Chondrocyte (in vitro differentiated cells): ENCODE measurements at places on chromosomes 16 and 17. TPM values are rescaled to one million over a fixed set of nuclear protein-coding genes. Genes with fewer than 3 reads are reported as not detected.

DNA sequence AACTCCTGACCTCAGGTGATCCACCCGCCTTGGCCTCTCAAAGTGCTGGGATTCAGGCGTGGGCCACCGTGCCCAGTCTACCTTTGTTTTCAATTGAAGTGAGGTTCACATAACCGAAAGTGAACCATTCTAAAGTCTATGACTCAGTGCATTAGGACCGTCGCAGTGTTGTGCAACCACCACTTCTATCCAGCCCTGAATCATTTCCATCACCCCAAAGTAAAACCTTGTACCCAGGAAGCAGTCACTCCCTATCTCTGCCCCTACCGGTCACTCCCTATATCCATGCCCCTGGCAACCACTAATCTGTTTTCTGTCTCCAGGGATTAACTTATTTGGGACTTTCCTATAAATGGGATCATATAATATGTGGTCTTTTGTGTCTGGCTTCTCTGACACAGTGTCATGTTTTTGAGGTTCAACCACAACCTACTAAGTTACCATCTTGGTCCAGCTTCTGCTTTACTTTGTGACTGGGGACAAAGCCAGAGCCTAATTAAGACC, 28.3 kb upstream of the CDC42EP4 start:
- DNase-seq = no peak

DNA sequence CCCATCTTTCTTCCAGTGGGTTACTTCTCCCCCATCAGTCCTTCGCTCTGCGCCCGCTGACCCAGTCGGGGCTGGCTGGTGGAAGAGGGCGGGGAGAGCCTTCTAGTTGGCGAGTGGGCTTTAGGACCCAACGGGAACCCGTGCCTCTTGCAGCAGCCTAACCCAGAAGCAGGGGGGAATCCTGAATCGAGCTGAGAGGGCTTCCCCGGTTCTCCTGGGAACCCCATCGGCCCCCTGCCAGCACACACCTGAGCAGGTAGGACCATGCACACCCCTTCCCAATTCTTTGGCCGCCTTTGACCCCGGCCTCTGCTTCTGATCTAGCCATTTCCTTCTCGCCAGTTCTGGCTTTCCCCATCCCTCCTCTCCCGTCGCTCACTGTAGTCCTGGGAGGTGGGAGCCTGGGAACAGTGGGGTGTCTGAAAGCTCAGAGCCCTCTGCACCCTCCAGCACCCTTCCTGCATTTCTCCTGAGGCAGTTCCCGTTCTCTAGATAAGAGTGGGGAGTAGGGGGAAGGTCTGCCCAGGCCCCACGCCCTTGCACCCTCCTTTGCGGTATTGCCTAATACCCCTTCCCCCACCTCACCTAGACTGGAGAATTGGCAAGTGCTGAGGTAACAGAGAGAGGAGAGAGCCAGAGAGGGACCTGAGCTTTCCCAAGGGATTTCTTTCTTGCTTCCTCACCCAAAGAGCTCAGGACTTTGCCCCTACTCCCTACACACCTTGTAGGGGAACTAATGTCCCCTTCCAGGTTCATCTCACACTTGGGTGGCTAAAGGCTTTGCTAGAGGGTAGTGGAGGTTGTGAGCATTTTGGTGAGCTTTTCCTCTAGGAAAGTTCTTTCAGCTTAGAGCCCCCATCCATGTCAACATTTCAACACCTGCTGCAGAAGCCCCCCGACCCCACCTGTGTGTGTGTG, at the start of gene RARA:
TSS of gene RARA (plus strand) at position 150 of the 918 bp plus-strand sequence. CDS start 22,039 bp downstream, outside the sequence.
- DNase-seq = peak; percentile 86

DNA sequence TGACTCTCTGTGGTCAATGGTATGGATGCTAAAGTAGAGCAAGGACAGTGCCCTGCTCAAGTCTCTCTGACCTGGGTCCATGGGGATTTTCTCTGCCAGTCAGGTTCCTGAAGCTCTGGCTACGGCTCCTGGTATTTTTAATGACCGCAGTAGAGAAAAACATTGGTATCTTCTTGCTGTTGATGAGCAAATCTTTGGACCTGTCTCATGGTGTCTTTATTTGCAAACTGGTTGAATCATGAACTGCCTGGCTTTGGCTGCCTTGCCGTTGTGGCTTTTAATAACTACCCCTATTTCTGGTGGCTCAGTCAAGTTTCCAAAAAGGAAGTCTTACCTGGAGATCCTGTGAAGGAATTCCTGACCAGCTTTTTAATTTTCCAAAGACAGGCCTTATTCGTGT, 8.7 kb downstream of the FAM234A start:
- DNase-seq = no peak

GRCh38 chr17:44308320-44308818, at the start of gene RUNDC3A:
RUNDC3A (plus strand) TSS chr17:44308601; CDS start chr17:44308833, 232 bp downstream.
- no peak for DNase-seq

- no peak for DNase-seq
Observed at GRCh38 chr17:8490256-8491023, 54.8 kb downstream of the NDEL1 start.

DNA sequence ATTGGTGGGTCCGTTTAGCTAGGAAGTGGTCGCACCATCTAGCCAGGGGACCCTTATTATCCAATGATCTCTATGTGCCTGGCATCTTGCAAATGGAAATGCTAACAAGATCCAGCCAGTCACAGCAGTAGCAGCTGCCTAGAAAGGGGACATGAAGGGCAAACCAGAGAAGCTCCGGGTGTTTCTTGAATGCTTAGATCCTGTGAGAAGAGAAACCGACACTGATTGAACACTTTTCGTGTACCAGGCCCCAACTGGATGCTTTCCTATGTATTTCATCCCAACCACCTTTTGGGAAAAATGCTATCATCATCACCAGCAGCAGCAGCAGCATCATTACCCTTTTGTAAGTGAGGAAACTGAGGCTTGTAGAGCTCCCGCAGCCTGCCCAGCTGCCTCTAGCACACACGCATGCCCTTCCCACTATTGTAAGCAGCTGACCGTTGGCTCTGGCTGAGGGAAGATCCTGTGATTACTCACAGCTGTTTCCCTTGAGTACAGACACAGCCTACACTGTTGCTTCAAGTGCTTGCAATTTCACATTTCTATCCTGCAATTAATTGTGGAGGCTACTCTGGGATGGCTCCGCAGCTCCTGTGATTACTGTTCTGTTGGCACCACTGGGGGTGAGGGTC, 180.7 kb upstream of the CACNG5 start:
- no peak for DNase-seq

GRCh38 chr16:51994597-51994996, 552.3 kb downstream of the TOX3 start:
- no peak for DNase-seq

DNA sequence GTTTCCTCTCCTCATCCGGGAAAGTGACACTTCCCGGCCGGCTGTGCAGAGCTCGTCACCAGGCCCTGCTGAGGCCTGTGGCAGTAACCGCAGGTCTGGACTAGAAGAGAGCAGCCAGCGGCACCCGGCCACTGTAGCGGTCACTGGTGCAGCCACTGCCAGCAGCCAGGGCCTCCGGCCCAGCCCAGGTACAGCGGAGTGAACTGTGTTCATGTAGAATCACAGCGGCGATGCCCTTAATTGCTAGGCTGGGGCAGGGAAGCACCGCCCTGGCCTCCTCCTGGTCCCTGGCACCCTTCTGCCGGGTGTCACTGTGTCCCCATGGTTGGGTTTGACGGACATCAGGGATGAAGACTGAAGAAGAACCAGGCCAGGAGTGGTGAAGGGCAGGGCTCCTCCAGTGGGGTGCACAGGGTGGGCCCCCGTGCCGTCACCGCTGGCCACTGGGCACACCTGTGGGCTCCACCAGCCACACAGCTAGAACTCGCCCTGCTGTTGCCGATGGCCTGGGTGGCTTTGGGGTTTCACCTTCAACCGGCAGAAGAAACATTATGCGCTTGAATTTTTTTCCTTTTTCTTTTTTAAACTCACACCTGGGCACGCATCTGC, 165.2 kb upstream of the CHMP6 start:
- DNase-seq = peak; percentile 88

DNA sequence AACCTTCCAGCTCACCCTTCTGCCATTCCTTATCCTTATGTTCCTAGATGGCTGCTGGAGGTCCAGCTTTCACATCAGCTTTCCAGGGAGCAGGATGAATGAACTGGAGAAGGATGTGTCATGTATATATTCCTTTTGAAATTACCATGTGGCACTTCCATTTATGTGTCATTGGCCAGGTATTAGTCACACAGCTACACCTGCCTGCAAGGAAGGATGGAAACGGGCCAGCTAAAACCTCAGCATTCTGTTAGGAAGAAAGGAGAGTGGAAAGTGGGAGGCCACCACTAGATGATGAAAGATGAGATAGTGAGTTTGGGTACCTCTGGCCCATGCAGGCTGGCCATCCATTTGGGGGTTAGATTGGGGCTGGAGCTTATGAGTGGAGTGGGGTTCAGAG, 67.5 kb downstream of the KSR1 start:
- DNase-seq = no peak

- no peak for DNase-seq
Observed at GRCh38 chr16:84662471-84662870, 14.2 kb downstream of the KLHL36 start.

DNA sequence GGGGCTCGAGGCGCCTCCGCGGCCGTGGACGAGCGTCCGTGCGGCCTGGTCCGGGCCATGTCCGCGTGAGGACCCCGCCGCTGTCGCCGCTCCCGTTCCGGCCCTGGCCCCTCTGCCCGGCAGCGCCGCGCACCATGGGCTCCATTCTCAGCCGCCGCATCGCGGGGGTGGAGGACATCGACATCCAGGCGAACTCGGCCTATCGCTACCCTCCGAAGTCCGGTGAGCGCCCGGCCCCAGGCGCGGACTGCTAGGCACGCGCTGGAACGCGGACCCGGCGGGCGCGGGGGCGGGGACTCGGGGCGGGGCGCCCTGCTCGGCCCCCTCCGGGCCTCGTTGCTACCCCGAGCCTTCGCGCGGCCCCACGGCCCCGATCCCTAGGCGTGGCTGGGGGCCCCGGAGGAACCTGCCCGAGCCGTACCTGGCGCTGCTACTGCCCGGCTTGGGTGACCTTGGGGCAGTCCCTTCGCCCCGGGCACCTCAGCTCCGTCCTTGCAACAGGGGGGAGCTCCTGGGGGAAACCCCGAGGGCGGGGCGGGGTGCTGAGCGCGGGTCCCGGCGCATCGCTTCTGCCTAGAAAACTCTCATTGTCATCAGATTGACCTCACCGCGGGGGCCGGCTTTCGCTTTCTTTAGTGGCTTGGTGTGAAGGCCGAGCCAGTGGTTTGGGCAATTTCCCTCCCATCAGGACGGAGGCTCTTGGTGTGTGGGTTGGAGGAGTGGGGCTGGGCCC, 367 bp downstream of the MGRN1 start:
- DNase-seq = no peak

- no peak for DNase-seq
Observed at GRCh38 chr16:71359431-71359830, 908 bp downstream of the CALB2 start.

GRCh38 chr16:26772503-26772902, 294.2 kb upstream of the C16orf82 start:
- DNase-seq = no peak

DNA sequence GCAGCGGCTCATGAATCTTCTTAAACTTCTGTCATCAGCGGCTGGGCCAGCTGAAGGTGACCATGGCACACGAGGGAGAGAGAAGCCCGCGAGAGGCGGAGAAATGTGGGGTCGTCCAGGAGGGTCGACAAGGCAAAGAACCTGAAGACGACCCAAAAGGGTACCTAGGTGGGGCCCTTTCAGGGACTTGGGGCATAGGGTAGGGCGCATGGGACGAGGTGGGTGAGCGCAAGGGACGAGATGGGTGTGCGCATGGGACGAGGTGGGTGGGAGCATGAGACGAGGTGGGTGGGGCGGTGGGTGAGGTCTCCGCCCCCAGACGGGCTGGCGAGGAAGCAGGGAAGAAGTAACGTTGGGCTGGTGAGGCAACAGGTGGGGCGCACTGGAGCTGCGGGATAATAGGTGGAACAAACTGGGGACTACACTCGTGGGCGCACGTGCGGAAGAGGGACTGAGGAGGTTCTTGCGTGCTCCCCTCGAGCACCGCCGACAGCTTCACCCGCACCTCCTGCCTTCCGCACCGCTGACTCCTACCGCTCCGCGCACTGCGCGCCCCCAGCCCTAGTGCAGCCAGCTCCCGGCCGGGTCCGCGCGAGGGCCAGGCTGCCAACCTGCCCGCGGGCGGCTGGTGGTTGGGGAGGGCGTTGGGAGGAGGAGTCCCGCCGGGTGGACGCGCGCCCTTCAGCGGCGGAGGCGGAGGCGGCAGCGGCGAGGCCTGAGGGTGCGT, 23.2 kb upstream of the CRYM start:
- peak; percentile 90 for DNase-seq

- DNase-seq = no peak
Observed at GRCh38 chr17:64457156-64457555, 8.2 kb downstream of the MILR1 start.

- no peak for DNase-seq
Observed at GRCh38 chr17:47315451-47316266, 8.1 kb upstream of the EFCAB13 start.

DNA sequence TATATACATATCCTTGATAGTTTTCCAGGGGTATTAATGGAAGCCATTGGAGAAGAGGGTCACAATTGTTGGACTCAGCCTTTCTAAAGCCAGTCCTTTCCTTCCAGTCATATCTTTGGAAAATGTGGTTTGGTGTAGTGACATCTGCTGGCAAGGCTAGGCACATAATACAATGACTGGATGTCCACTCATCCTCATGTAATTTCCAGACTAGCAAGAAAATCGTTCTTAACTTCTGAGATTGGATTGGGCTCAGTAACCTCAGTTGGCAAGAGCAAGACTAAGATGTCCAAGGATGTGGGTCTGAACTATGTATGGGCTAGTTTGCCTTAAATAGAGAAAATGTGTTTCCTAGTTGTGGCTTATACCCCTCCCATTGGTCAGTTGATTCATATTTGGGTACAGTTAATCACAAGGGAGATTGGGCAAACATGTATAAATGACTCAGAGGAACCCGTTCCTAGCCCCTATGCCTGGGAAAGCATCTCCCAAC, 8.7 kb upstream of the KAT7 start:
- no peak for DNase-seq

GRCh38 chr16:57736419-57737351, 1.1 kb downstream of the KATNB1 start:
- no peak for DNase-seq

GRCh38 chr16:71303938-71304337, 14.7 kb upstream of the CMTR2 start:
- DNase-seq = no peak

- DNase-seq = no peak
Observed at GRCh38 chr17:80870401-80870800, 121.2 kb upstream of the CHMP6 start.

Gene CCR7
- total RNA-seq = not detected in 3 replicates

Gene FHOD1
- total RNA-seq = 32.9 to 50.1 TPM (median 35.6 TPM) in 3 replicates

Gene GRAP
- 0.13 to 0.35 TPM in 2 of 3 replicates, not detected in the other for total RNA-seq

Gene FOXJ1
- 0.12 TPM in 1 of 3 replicates, not detected in the others for total RNA-seq

Gene CTRL
- not detected in 3 replicates for total RNA-seq

Gene MARVELD3
- 0.39 to 2.4 TPM (median 2.1 TPM) in 3 replicates for total RNA-seq

Gene ITGA2B
- 1.7 to 2.2 TPM (median 2.0 TPM) in 3 replicates for total RNA-seq
